ENCODE measurements at places on chromosomes 7 and 10. TPM values are rescaled to one million over a fixed set of nuclear protein-coding genes. Genes with fewer than 3 reads are reported as not detected.
A peak's percentile ranks its signal among the peaks of the same experiment; 100 is the strongest.

DNA sequence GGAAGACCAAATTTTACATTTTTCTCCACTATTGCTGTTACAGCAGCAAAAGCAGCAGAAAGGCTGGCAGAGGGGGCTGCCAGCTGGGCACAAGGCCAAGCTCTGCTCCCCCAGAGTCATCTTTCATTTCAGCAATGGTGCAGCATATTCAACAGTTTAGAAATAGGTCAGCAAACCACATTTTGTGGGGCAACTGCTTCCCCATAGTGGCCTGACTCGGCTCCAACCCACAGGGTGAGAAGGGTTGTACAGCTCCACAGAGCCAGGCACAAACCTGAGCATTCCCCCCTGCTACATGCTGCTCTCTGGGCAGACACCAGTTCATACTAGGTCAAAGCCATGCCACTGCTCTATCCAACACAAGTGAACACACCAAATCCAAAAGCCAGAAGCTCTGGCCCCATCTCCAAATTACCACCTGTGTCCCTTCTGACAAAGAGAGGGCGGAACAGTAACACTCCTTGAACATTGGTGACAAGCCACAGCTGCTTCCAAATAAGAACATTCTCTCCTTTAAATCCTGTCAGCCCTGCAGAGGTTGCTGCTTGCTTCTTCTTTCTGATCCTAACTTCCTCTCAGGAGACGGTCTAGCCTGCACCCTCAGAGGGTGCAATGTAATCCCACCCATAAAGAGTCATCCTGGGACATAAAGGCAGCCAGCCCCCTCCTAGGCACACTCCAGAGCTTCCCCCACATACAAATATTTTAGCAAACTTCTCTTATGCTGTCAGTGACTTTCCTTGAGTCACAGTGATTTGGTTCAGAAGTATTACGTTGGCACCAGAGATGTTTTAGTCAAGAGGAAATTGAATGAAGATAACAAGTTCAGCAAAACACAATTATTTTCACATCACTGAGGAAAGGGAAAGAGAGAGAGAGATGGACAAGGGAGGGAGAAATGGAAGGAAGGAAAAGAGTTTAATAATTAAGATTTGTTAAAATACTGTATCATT lies 39.0 kb upstream of the SLIT1 start:
- no peak overlapping the region for H3K4me3 ChIP-seq
- peaks cover 47% of the 10 kb centered on the region for H3K36me3 ChIP-seq
- no peak for DNase-seq

- H3K36me3 ChIP-seq, result peaks cover 2% of the 10 kb centered on the region
- DNase-seq, result no peak
- no peak overlapping the region for H3K4me3 ChIP-seq
- no peak overlapping the region for H3K27ac ChIP-seq
- H3K4me1 ChIP-seq, result peaks cover 14% of the 10 kb centered on the region
Observed at GRCh38 chr10:132572545-132572937, 35.0 kb downstream of the INPP5A start.

The TLX1 gene
- not detected for total RNA-seq

DNA sequence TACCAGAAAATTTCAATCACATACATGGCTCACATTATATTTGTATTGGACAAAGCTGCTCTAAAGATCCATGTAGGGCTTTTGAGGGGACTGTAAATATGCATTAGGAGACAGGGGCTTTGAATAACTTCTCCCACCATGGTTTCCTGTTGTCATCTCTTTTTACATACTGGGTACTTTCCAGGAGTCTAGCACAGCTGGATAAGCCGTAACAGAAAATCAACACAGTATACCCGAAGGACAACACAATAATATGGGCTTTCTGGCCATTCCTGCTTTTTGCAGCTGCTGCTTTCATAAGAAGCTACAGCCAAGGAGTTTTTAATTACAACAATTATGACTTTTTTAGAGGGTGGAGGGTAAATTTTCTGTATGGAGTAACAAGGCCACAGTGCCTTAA lies 63.4 kb upstream of the SRPK2 start:
- H3K4me1 ChIP-seq, result peaks cover 19% of the 10 kb centered on the region
- peaks cover 6% of the 10 kb centered on the region for H3K36me3 ChIP-seq
- H3K4me3 ChIP-seq, result no peak overlapping the region
- no peaks in the 10 kb centered on the region for H3K27me3 ChIP-seq
- DNase-seq, result no peak

The TBX20 gene
- 0.24 TPM for total RNA-seq

- no peak overlapping the region for H3K4me3 ChIP-seq
- H3K4me1 ChIP-seq, result no peaks in the 10 kb centered on the region
- no peak overlapping the region for H3K27ac ChIP-seq
- H3K27me3 ChIP-seq, result peaks cover 10% of the 10 kb centered on the region
- no peaks in the 10 kb centered on the region for H3K36me3 ChIP-seq
Observed at GRCh38 chr10:125021686-125022344, 79.9 kb downstream of the ZRANB1 start.

GRCh38 chr7:87448388-87448787 lies 27.1 kb downstream of the ABCB4 start:
- H3K4me3 ChIP-seq, result no peak overlapping the region
- H3K27ac ChIP-seq, result no peak overlapping the region

GRCh38 chr7:131688738-131689661 lies 132.6 kb upstream of the PODXL start:
- H3K27ac ChIP-seq, result no peak overlapping the region
- DNase-seq, result peak; percentile 88

GRCh38 chr7:148630078-148630477 lies 39.5 kb downstream of the C7orf33 start:
- H3K36me3 ChIP-seq, result no peaks in the 10 kb centered on the region
- no peak for DNase-seq
- H3K4me3 ChIP-seq, result no peak overlapping the region
- peaks cover 2% of the 10 kb centered on the region for H3K27me3 ChIP-seq
- peaks cover 33% of the 10 kb centered on the region for H3K4me1 ChIP-seq

DNA sequence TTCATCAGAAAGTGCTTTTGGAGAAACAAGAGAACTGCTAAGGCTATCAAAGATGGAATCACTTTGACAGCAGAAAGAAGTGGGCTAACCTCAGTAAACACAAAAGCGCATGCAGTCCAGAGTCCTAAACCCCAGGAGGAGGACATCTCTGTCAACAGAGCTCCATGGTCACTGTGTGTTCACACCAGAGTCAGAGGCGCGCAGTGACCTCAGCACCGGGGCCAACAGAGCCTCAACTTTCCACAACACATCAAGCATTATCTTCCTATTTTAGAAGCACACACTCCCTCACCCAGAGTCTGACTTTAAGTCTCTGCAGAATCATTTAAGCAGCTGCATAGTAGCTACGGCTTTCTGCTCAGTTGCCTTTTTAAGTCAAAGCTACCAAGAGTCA lies 195.3 kb downstream of the DIP2C start:
- no peak overlapping the region for H3K4me3 ChIP-seq
- no peaks in the 10 kb centered on the region for H3K36me3 ChIP-seq
- H3K27ac ChIP-seq, result no peak overlapping the region
- peaks cover 10% of the 10 kb centered on the region for H3K27me3 ChIP-seq
- no peak for DNase-seq

GRCh38 chr10:105149371-105149891 lies 508.3 kb downstream of the SORCS3 start:
- no peak overlapping the region for H3K27ac ChIP-seq
- no peak for DNase-seq
- no peak overlapping the region for H3K4me3 ChIP-seq
- no peaks in the 10 kb centered on the region for H3K36me3 ChIP-seq

DNA sequence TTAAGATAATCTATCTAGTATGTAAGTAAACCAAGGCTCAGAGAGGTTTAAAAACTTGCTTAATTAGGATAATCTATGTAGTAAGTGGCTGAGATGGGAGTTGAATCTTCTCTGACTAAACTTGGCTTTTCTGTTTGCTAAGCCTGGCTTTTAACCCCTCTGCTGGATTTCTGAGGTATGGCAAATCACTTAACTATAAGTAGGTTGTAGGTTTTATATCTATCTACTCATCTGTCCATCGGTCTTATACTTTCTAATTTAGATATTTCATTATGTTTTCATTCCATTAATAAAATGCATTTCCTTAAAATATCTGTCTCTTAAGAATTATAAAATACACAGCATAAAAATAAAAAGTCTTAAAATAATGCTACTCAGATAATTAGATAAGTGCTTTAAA lies 59.4 kb downstream of the ST7 start:
- peaks cover 42% of the 10 kb centered on the region for H3K4me1 ChIP-seq
- H3K27ac ChIP-seq, result no peak overlapping the region
- no peak overlapping the region for H3K4me3 ChIP-seq
- H3K27me3 ChIP-seq, result peaks cover 42% of the 10 kb centered on the region

The ABCB1 gene
- total RNA-seq, result 1.4 TPM

The DIP2C gene
- 1.9 TPM for total RNA-seq

GRCh38 chr10:119614686-119615085 lies 17.9 kb upstream of the TIAL1 start:
- H3K27ac ChIP-seq, result no peak overlapping the region
- no peak for DNase-seq
- peaks cover 5% of the 10 kb centered on the region for H3K36me3 ChIP-seq

The MAT1A gene
- total RNA-seq, result not detected

The GTPBP4 gene
- total RNA-seq, result 194 TPM

DNA sequence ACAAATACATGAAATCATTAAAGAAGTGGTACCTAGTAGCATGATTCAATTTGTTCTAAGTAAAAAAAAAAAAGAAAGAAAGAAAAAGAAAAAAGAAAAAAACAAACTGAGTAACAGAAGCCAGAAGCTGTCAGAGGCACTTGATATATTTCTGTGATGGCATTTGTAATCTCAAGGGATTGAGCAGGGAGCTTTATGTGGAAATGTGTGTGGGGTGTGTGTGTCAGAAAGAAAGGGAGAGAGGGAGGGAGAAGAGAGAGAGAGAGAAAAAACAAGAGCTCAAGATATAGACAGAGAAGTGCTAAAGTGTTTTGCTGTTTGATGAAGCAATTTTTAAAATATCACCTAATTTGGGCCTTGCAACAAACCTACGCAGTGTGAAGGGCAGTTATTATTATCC lies 357.6 kb upstream of the PCDH15 start:
- H3K4me1 ChIP-seq, result no peaks in the 10 kb centered on the region
- DNase-seq, result no peak
- no peaks in the 10 kb centered on the region for H3K36me3 ChIP-seq
- no peak overlapping the region for H3K4me3 ChIP-seq

The C10orf67 gene
- 0.07 TPM for total RNA-seq

Data from activated CD4-positive, alpha-beta T cell treated with anti-CD3 and anti-CD28 coated beads, Interleukin-2, amount 10 ng/mL, durations not matched to agents 24 days and 14 days (primary cell).